BE2C (cell line): ENCODE measurements at places on chromosomes 7 and 10.

DNA sequence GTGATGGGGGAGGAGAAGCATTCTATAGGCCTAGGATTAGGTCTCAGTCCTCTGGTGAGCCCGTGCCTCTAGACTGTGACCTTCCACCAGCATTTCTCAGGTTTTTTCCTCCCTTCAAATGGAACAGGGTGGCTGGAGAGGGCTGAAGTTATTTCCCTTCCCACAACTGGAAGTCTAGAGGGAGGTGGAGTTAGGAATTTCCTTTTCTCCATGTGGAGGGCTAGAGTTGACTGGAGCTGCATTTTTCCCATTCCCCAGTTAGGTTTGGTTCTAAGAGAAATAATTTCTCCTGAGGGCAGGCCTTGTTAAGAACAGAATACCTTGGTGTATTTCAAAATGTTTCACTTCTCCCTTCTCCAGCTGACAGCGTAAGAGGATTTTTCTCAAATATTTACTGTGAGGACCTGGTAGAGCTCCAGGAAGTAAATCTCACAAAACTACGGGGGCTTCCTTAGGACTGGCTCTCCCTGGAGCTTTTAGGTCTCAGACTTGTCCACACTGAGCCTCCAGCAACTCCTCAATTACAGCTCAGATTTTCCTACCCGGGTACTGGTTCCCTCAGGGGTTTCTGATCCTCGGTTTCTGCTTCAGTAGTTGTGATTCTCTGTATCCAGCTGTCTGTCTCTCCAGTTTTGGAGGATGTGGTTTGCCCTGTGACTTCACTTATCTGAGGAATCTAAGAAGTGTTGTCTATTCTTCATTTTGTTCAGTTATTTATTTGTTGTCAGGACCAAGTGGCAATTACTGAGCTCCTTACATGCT, 6.0 kb upstream of the REEP3 start:
- DNase-seq, result no peak

- no peak for DNase-seq
These were observed 139.9 kb upstream of the AKR1E2 start for GRCh38 chr10:4685904-4686643.

GRCh38 chr7:133947458-133948254, 179.5 kb upstream of the LRGUK start:
- DNase-seq, result peak; percentile 20

DNA sequence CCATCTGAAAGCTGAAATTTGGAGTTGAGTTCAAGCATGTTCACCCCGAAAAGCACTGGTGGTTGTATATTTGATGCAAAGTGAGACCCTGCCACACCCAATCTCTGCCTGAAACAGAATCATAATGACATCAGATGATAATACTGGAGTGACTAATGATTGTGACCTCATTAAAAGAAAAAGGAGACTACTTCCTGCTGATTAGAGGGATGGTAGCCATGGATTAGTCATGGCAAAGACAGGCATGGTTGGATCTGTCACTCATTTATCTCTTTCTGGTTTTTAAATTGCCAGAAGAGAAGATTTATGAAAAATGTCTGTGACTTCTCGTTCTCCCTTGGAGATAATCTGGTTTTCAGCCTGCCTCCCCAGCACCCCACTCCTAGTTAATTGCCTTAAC, 101.2 kb downstream of the BAMBI start:
- peak; percentile 43 for DNase-seq

- no peak for DNase-seq
These were observed 882 bp upstream of the LRRC61 start for GRCh38 chr7:150322114-150322832.

DNA sequence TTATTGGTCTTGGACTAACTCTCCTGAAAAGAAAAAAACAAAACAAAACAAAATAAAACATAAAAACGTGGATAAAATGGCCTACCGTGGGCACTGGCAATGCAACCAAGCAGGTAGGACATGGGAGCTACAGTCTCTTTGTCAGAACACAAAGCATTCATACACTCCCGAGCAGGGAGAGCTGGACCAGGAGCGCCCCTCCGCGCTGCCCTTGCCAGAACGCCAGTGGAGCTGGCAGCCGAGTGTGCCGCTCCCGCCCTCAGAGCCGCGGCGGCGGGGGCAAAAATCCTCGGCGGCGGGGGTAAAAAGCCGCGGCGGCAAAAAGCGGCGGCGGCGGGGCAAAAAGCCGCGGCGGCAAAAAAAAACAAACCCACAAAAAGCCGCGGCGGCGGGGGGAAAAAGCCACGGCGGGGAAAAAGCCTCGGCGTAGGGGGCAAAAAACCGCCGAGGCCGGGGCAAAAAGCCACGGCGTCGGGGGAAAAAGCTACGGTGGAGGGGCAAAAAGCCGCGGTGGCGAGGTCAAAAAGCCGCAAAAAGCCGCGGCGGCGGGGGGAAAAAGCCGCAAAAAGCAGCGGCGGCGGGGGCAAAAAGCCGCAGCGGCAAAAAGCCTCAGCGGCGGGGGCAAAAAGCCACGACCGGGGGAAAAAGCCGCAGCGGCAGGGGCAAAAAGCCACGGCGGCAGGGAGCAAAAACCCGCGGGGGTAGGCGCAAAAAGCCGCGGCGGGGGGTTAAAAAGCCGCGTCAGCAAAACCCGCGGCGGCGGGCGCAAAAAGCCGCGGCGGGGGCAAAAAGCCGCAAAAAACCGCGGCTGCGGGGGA, 418.1 kb downstream of the ZNF716 start:
- peak; percentile 3 for DNase-seq

- DNase-seq, result no peak
These were observed 332.1 kb upstream of the SORCS1 start for GRCh38 chr10:107496594-107496993.

DNA sequence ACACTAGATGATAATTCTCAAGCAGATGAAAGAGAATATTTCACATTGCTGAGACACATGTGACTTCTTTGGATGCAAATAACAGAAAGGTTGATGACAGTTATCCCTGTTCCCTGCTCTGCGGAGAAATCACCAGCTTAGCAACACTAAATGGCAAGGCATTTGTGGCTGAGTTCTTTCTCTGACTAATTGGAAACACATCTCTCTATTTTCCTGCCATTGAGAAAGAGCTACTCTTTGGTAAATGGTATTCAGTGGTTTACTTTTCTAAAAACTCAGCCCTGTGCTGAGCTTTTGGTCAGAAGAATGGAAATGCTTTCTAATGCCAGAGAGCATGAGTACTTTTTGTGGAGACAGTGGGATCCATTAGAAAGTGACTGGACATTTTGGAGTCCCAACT, 771.4 kb downstream of the LRMDA start:
- DNase-seq, result no peak

- DNase-seq, result no peak
These were observed 243.0 kb upstream of the GLI3 start for GRCh38 chr7:42479816-42480633.
